ENCODE measurements at places on chromosomes 2 and 18.

DNA sequence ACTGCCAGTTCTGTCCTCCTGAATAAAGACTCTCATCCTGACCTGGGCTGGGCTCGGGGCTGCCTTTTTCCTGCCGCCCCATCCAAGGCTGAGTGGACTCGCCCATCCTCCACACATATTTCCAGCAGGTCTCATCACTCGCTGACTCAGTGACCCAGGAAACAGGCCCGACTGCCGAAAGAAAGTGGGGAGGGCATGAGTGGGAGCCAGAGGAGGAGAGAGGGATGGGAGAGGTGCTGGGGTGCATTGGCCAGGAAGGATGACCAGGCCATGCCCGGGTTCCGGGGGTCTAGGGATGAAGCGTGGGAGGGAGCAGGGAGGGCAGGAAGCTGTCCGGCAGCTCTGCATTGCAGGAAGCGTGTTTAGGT is 66.7 kb downstream of the TWIST2 start:
- no peak for DNase-seq

DNA sequence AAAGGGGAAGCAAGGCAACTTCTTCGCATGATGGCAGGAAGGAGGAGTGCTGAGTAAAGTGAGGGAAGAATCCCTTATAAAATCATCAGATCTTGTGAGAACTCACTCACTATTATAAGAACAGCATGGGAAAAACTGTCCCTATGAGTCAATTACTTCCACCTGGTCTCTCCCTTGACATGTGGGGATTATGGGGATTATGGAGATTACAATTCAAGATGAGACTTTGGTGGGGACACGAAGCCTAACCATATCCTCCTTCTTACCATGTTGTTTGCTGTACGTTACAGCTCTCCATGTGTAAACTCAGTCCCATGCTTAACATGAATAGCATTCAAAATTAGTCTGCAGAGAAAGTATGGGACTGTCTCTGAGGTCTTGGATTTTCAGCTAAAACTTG is 1096.8 kb upstream of the ACVR2A start:
- DNase-seq, result no peak

GRCh38 chr2:135701442-135701841 is 40.2 kb upstream of the UBXN4 start:
- no peak for DNase-seq

DNA sequence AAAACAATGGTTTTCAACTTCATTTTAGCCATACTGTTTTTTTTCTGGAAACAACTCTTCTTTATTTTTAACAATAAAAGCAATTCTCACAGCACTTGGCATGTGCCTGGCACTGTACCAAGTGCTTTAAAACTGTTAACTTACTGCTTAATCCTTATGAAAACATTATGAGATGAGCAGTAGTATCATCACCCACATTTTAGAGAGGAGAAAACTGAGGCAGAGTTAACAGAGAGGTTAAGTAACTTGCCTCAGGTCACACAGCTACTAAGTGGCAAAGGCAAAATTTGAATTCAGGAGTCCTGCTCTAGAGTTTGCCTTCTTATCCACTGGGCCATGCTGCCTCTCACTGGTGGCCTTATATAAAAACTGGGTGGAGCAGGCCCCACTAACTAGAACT is 23.2 kb downstream of the CTIF start:
- DNase-seq, result no peak

DNA sequence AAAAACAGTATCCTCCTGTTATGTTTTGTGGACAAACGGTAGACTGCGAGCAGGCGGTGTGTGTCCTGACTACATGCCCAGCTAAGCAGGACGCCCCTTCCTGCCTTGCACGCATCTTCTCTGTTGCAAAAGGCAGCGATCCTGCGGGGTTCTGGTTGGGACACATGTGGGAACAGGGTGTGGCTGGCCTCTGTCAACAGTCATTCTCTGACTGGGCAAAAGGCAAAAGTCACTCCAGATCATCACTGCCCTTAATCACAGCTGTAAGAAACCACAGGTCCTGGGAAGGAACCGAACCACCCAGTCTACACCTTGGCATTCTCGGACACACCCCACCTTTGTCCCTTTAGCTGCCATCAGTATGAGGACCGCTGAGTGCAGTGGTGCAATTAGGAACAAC is 44.3 kb upstream of the TMEM87B start:
- DNase-seq, result no peak

DNA sequence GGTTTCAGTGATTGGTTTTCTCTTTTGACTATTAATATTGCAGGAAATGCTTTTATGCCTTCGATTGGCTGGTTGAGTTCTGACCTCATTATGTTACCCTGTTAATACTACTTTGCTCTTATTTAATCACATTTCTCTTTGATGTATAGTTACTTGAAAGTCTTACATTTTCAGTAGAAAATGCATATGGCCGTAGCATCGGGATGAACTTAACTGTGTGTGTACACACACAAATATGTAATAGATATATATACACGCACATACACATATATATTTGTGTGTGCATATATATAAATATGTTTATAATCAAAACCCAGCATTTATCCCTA is 1.6 kb downstream of the EPC2 start:
- DNase-seq, result no peak

GRCh38 chr2:225113371-225114015 is 71.2 kb upstream of the DOCK10 start:
- DNase-seq, result no peak

- no peak for DNase-seq
Measured at GRCh38 chr18:10122988-10123950, 209.5 kb downstream of the VAPA start.
